ENCODE measurements at places on chromosomes 3 and 15.

GRCh38 chr3:40649346-40649745, 124.6 kb downstream of the ZNF621 start:
- no peak for DNase-seq

GRCh38 chr3:14453876-14454638, 51.7 kb downstream of the SLC6A6 start:
- DNase-seq: no peak

GRCh38 chr3:96537165-96537564, 277.2 kb upstream of the EPHA6 start:
- no peak for DNase-seq

GRCh38 chr15:99429681-99430081, 136.1 kb upstream of the MEF2A start:
- DNase-seq: no peak

- DNase-seq: no peak
Observed at GRCh38 chr3:55512571-55513343, 25.7 kb upstream of the WNT5A start.
